Diencephalon (tissue), 1 donor: ENCODE measurements at places on chromosomes 13 and 19. TPM values are rescaled to one million over a fixed set of nuclear protein-coding genes. Genes with fewer than 3 reads are reported as not detected.

CGB3 gene
- total RNA-seq, result not detected

ZNF557 gene
- total RNA-seq, result 29.1 TPM

CGB8 gene
- total RNA-seq, result not detected

KIR2DL3 gene
- total RNA-seq, result not detected

OR4F17 gene
- not detected for total RNA-seq

CEACAM21 gene
- 18.0 TPM for total RNA-seq

OR10H5 gene
- total RNA-seq, result not detected

B3GLCT gene
- 46.4 TPM for total RNA-seq

ERICH6B gene
- total RNA-seq, result not detected
